ENCODE measurements at places on chromosomes 2 and 18.
A peak's percentile ranks its signal among the peaks of the same experiment; 100 is the strongest.

DNA sequence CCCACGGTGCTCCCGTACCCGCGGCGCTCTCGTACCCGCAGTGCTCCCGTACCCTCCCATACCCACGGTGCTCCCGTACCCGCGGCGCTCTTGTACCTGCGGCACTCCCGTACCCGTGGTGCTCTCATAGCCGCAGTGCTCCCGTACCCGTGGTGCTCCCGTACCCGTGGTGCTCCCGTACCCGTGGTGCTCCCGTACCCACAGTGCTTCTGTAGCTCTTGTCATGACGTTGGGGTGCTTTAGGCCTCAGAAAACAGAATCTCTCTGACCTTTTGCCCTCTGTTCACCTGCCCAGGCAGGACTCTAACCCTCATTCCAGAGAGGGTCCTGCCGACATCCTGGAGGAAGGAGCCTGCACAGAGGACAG, 35.3 kb downstream of the SLC66A2 start:
- DNase-seq, result no peak

DNA sequence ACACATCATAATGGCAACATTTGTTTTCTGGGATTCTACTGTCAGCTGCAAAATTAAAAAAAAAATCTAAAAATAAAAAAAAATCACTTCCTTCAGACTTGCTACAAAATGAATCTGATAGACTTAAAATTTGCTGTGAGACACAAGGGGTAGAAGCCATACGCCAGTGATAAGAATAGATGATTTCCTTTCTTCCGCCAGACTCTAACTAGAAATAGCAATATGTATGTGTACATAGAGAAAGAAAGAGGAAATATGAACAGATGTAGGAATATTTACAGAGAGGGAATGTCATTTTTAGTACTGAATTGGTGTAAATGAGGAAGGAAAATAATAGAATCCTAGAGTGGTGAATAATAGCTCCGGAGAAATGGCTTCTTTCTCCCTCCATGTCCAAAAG, 574.2 kb downstream of the DCC start:
- DNase-seq, result no peak

DNA sequence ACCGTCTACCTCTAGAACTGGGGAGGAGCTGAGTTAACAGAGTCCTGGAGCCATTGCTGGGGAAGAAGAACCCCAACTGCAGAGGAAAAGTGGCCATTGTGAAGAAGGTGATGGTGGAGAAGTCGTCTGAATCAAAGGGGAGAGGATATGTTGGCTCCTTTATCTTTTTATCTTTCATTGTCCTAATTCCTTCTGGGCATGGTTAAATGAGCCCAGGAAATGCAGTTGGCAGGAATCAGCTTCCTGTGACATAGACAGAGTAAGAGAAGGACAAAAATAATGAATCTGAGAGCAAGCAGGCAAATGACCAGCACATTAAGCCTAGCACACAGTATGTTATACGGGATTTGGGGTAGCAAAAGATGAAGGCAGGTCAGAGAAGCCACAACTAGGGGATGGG, 16.0 kb upstream of the ACTR3 start:
- DNase-seq, result no peak

DNA sequence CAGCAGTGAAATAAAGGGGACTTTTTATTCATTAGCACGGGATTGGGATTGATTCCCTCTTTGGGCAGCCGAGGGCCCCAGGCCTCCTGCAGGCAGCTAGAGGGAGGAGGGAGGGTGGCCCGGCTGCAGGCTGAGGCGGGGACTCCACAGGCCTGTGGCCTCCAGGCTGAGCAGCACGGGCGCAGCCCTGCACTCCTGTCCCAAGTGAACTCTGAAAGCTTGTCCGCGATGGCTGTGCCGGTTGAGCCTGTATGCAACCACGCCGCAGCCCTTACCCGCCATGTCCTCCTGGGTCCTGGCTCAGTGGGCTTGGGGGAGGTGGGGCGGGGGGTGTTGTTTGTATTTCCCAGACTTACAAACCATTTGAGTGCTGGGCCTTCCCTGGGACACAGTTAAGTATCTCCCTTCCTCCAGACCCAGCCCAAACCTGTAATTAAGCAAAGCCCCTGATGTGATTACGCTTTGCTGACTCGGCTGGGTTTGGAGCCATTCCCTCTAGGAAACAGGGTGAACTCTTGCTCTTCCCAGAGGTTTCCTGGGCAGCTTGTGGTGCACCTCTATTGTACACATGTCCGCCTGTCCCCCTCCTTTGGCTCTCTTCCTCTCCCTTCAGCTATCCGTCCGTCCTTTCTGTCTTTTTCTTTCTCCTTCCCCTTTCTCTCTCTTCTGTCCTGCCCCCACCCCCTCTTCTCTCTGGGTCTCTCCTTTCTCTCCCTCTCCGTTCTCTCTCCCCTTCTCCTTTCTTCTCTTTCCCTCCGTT, 5.3 kb downstream of the GLI2 start:
- DNase-seq, result no peak

- DNase-seq, result no peak
Observed at GRCh38 chr18:35096677-35097011, 55.4 kb downstream of the MAPRE2 start.

- no peak for DNase-seq
Observed at GRCh38 chr18:73647391-73647790, 500.2 kb downstream of the FBXO15 start.

DNA sequence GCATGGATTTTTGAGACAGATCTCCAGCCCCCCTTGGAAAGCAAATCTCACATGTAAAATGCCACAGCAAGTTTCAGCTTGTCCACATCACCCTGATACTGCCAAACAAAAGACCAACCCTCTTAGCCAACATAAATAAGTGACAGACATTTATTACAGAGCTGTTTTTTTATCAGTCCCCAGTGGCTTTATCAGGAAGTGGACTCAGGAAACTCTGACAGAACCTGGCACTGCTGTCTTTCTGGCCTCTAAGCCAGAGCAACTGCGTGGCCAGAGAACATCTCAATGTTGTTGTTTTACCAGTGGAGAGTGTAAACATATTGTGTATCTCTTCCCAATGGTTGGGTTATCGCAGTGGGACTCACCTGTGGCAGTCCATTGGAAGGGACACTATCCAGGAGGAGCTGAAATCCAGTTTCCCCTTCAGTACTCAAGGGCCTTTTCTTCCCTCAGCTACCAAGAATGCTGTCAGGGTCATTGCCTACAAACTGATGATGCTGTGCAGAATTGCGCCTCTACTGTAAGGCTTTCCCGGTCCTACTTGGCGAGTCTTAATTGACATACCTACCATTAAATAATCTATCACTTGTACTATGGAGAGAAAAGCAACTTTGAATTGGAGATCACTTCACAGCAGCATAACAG, 22.0 kb downstream of the SLC14A1 start:
- no peak for DNase-seq

DNA sequence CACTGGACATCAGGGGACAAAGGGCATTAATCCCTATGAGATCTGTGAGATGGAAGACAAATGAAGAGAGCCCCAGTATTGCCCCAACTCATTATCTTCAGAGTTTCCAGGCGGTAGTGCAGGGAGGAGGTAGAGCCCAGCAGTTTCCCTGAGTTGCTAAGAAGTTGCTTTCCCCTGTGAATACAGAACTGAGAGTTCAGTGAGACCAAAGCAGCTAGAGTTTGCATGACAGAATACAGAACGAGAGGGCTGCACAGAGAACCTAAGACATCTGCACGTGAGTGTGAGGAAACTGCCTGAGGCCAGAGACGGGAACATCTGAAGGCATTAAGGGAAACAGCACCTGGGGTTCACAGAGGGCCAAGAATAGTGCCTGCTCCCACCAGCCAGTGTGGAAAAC, 18.1 kb upstream of the PGAP1 start:
- DNase-seq, result no peak

- DNase-seq, result no peak
Observed at GRCh38 chr2:207953354-207953753, 72.0 kb downstream of the PLEKHM3 start.

- DNase-seq, result no peak
Observed at GRCh38 chr2:35428548-35428947, 927.0 kb upstream of the CRIM1 start.

DNA sequence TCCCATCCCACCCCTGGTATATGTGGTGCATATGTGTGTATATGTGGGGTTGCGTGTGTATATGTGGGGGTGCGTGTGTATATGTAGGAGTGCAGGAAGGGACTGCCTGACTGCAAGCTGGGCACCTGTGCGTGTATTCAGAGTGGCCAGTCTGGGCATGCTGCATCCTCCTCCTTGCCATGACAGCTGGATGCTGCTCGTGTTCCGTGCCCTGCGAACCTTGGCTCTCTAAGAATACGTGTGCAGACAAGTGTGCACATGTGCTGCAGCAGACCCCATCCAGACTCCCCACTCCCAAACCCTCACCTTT, 222.1 kb downstream of the CELF4 start:
- DNase-seq, result no peak

GRCh38 chr2:63424329-63425078, 163.8 kb downstream of the WDPCP start:
- DNase-seq, result no peak

GRCh38 chr2:84881581-84882413, 913 bp upstream of the TRABD2A start:
- DNase-seq, result peak; percentile 78

GRCh38 chr18:37346048-37346447, 219.6 kb downstream of the CELF4 start:
- no peak for DNase-seq

DNA sequence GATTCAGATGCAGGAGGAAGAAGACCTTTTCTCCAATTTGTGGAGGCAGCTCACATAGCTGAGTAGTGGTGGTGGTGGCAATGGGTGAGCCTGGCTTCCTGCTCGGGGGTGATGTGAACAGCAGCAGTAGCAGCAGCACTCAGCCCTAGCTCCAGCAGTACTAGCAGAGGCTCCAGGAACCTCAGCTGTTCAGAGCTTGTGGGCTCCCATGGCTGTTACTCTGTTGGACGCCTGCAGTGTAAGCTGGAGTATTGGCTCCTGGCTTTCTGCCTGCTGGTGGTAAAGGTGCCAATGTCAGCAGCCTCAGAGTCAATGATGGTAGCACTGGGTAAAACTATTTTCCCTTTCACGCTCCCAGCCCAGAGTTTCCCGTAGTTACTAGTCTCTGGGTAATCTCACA, 3.1 kb upstream of the SEH1L start:
- DNase-seq, result no peak

- peak; percentile 16 for DNase-seq
Observed at GRCh38 chr2:200306931-200307723, 634 bp downstream of the SPATS2L start.

- peak; percentile 77 for DNase-seq
Observed at GRCh38 chr18:24397694-24398368, at the start of gene OSBPL1A. Gene OSBPL1A, minus strand, starts transcription at chr18:24397824. Its CDS starts 20,291 bp downstream, at chr18:24377533.

DNA sequence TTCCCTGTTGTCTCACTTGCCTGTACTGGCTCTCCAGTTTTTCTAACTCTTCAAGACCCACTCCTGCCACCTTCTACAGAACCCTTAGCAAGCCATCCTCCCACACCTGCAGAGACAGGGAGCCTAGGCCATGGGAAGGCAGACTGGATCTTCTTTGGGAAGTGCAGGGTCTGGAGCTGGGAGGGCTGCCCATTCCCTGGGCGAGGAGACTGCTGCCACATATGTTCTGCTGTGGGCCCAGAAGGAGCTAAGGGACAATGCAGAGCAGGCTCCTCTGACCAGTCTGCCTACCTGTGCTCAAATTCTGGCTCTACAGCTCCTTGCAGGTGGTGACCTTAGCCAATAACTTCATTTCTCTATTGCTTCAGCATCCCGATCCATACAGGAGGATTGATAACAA, 152.1 kb upstream of the CELF4 start:
- no peak for DNase-seq

- no peak for DNase-seq
Observed at GRCh38 chr18:78543201-78543725, 436.4 kb upstream of the SALL3 start.

DNA sequence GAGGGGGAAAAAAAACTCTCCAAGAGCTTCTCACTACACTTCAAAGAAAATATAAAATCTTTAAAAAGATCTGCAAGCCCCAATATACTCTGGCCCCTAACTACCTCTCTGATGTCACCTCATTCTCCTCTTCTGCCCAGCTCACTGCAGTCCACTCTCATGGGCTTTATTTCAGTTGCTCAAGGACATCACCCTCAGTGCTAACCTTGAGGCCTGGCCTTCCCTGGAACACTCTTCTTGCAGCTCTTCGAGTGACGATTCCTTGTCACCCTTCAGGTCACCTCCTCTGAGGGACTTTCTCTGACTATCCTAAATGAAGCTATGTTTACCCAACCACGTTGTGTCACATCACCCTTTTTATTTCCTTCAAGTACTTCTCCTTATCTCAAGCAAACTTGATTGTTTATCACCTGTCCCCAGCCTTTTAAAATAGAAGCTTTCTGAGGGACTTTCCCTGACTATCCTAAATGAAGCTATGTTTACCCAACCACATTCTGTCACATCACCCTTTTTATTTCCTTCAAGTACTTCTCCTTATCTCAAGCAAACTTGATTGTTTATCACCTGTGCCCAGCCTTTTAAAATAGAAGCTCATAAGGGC, 10.4 kb downstream of the RTTN start:
- DNase-seq, result no peak

- peak; percentile 30 for DNase-seq
Observed at GRCh38 chr2:237603718-237604362, 13.3 kb upstream of the RAB17 start.
